Naive B cell (primary cell): ENCODE measurements at places on chromosomes 3 and 15.

DNA sequence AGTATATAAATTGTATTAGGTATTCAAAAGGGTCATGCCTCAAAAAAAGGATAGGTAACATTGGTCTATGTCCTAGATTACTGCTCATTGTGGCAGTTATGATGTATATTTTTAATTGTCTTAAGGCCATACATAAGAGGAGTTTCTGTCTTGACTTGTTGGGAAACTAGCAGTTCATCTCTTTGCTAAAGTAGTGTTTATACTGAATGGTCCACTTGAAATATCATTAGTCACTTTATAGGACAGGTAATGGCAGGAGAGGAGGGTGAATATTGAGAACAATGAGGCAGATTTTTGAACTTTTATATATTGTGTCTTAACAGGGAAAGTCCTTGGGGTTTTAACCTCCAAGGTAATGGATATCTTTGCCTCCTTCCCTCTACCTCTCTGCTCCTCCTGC lies 58.4 kb downstream of the TP63 start:
- H3K4me3 ChIP-seq, result no peak overlapping the region
- H3K27ac ChIP-seq, result no peak overlapping the region
- no peaks in the 10 kb centered on the region for H3K27me3 ChIP-seq
- H3K36me3 ChIP-seq, result no peaks in the 10 kb centered on the region
- no peaks in the 10 kb centered on the region for H3K4me1 ChIP-seq
- no peak for DNase-seq

GRCh38 chr3:75140904-75141615 lies 523.1 kb upstream of the FRG2C start:
- H3K27ac ChIP-seq, result no peak overlapping the region
- H3K27me3 ChIP-seq, result no peaks in the 10 kb centered on the region
- no peak for DNase-seq
- no peaks in the 10 kb centered on the region for H3K36me3 ChIP-seq
- no peak overlapping the region for H3K4me3 ChIP-seq
- H3K4me1 ChIP-seq, result no peaks in the 10 kb centered on the region

DNA sequence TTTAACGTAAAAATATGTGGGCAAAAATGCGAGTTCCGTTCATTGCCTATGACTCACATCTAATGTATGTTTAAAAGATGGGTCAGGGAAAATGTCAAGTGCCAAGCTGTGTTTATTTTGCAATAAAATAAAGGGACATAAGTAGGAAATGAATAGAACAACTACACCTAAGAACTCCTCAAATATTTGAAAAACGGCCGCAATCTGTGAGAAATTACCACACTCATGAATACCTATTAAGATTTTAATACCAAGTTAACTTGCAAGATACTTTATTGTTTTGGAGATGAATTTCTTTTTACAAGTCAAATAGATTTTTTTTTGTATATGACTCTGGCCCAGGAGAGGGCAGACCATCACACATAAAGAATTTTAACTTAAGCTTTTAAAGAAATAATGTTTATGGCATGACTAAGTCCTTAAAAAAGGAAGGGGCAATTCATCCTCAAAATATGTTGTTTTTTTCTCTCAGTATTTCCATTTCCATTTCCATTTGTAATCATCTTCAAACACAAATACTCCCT lies 152.7 kb downstream of the SUCNR1 start:
- H3K27ac ChIP-seq, result no peak overlapping the region
- no peaks in the 10 kb centered on the region for H3K4me1 ChIP-seq
- no peak for DNase-seq
- no peak overlapping the region for H3K4me3 ChIP-seq
- H3K36me3 ChIP-seq, result no peaks in the 10 kb centered on the region

DNA sequence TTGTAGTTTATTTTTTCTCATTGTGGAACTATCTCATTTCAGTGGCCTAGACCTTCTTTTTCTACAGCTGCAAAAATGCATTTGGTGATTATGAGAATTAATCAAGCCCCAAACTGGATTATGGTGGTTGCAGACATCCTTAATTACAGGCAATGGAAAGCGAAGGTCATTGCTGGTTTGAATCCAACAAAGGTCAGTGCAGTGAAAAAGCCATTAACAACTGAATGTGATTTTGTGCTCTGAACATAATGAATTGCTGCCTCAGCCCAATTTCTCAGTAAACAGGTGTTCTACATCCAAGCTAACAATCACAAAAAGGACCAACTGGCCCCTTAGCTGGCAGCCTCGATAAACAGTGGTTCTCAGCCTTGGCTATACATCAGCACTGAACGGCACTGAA lies 260.1 kb upstream of the DPPA4 start:
- DNase-seq, result no peak
- H3K27me3 ChIP-seq, result no peaks in the 10 kb centered on the region
- no peaks in the 10 kb centered on the region for H3K36me3 ChIP-seq
- no peak overlapping the region for H3K27ac ChIP-seq
- no peaks in the 10 kb centered on the region for H3K4me1 ChIP-seq
- H3K4me3 ChIP-seq, result no peak overlapping the region

DNA sequence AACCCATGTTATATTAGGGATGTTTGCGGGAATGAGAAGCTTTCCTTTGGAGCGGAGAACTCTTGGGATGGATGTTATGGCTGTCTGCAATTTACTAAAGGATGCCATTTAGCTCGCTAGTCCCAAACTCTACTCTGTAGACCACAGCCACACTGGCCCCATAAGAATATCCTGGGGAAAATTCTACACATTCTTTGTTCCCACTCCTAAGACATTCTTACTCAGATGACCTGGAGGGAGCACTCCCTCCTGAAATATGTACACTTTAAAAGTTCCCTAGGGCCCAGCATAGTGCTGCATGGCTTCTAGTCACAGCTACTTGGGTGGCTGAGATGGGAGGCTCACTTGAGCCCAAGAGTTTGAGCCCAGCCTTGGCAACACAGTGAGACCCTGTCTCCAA lies 288.7 kb upstream of the RORA start:
- no peak overlapping the region for H3K27ac ChIP-seq
- H3K4me1 ChIP-seq, result no peaks in the 10 kb centered on the region
- no peaks in the 10 kb centered on the region for H3K36me3 ChIP-seq
- DNase-seq, result no peak
- H3K27me3 ChIP-seq, result no peaks in the 10 kb centered on the region
- no peak overlapping the region for H3K4me3 ChIP-seq

DNA sequence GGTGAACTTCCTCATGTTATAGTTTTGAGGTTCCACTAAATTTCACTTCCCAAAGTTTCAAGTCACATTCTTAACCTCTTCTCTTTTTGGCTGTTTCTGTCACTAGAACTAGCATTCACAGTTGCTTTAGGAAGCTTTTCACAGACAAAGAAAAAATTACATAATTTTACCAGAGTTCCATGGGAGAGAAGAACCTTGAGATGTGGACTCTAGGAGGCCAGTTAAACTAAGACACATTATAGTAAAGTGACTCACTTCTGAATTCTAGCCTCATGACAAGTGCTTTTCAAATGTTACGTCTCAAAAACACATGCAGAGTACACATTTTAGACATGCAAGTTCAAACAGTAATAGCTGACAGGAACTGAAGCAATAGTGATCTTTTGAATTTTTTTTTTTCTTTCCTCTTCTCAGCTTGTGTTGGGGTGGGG lies 39.9 kb upstream of the LRTM1 start:
- peaks cover 11% of the 10 kb centered on the region for H3K27me3 ChIP-seq
- no peaks in the 10 kb centered on the region for H3K36me3 ChIP-seq
- no peak overlapping the region for H3K4me3 ChIP-seq
- H3K4me1 ChIP-seq, result no peaks in the 10 kb centered on the region

DNA sequence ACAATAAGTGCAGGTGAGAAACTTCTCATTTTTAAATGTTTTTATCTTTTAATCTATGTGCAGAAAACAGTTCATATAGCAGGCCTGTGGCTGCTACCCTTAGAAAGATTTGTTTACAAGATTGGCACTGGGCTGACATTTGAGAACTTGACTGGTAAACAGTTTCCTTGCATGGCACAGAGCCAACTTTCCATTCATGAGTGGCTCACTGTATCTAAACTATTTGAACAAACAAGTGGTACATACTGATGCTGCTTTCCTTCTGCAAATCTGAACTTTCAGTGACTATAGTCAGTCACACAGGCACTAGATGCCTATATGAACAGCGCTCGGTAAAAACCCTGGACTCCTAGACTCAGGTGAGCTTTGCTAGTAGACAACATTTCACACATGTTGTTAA lies 6.3 kb upstream of the GTPBP8 start:
- no peaks in the 10 kb centered on the region for H3K27me3 ChIP-seq
- no peak for DNase-seq
- no peaks in the 10 kb centered on the region for H3K36me3 ChIP-seq
- peaks cover 22% of the 10 kb centered on the region for H3K4me1 ChIP-seq
- H3K27ac ChIP-seq, result no peak overlapping the region

GRCh38 chr3:23071296-23071695 lies 131.8 kb upstream of the UBE2E2 start:
- peak; percentile 6 for DNase-seq
- peak overlapping the region; percentile 74 for H3K27ac ChIP-seq
- H3K4me1 ChIP-seq, result peaks cover 64% of the 10 kb centered on the region
- no peaks in the 10 kb centered on the region for H3K27me3 ChIP-seq
- H3K4me3 ChIP-seq, result no peak overlapping the region

DNA sequence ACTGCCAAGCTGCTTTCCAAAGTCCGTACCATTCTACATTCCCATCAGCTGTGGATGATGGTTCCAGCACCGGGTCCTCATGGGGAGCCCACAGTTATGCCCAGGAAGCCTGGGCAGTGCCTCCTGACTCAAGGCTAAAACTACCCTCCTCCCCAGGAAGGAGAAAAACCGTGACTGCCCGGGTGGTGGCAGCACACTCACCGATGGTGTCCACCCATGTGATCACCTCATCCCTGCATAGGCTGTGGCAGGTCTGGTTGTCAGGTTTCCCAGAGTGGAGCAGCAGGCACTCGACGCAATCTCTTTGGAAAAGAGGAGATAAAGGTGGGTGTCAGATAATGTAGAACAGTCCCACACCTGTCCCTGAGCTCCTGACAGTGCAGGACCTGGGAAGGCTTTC lies 38.6 kb downstream of the UMPS start:
- no peak overlapping the region for H3K27ac ChIP-seq
- no peaks in the 10 kb centered on the region for H3K4me1 ChIP-seq
- no peak for DNase-seq
- no peak overlapping the region for H3K4me3 ChIP-seq
- H3K36me3 ChIP-seq, result no peaks in the 10 kb centered on the region

- peaks cover 15% of the 10 kb centered on the region for H3K36me3 ChIP-seq
- peaks cover 10% of the 10 kb centered on the region for H3K4me1 ChIP-seq
- H3K27ac ChIP-seq, result no peak overlapping the region
- no peaks in the 10 kb centered on the region for H3K27me3 ChIP-seq
Observed at GRCh38 chr15:75211436-75212199, 9.9 kb downstream of the C15orf39 start.

GRCh38 chr3:9452417-9452816 lies 55.0 kb downstream of the SETD5 start:
- DNase-seq, result no peak
- no peaks in the 10 kb centered on the region for H3K27me3 ChIP-seq
- H3K36me3 ChIP-seq, result peaks cover 21% of the 10 kb centered on the region
- H3K4me1 ChIP-seq, result no peaks in the 10 kb centered on the region
- no peak overlapping the region for H3K4me3 ChIP-seq

GRCh38 chr3:46027736-46028397 lies 584 bp upstream of the XCR1 start:
- DNase-seq, result no peak
- peaks cover 15% of the 10 kb centered on the region for H3K36me3 ChIP-seq
- H3K27ac ChIP-seq, result no peak overlapping the region
- no peaks in the 10 kb centered on the region for H3K27me3 ChIP-seq
- H3K4me1 ChIP-seq, result peaks cover 40% of the 10 kb centered on the region

DNA sequence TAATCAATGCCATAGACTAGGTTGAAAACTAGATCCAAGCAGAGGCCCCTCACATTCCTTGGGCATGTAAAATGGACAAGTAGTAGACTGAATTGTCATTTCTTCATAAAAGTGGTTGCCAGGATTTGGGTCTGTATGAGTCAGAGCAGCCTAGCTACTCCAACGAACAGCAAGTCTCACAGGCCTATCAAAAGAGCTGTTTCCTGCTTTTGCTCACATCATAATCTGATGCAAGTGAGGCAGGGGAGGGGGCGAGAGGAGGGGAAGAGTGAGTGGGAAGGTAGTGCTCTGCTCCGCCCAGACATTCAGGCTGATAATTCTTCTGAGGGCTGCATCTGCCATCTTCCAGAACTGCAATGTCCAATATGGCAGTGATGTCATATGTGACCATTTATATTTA lies 228.9 kb upstream of the PRICKLE2 start:
- H3K27me3 ChIP-seq, result peaks cover 3% of the 10 kb centered on the region
- no peak overlapping the region for H3K4me3 ChIP-seq
- no peak for DNase-seq

DNA sequence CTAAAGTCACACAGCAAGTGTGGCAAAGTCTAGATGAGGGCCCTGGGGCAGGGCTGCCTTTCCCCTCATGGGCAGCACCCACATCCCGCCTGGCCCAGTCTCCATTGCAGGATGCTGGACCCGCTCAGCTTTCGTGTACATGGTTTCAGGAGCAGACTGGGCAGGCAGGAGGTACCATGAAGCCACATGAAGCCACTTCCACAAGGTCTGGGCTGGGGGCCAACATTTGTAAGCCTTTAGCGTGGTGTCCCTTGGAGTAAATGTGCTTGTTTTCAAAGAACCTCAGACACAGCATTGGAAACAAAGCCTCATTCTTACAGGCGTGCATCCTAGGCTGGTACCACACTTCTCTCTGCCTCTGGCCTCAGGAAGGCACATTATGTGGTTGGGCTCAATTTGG lies 34.5 kb downstream of the UMPS start:
- no peaks in the 10 kb centered on the region for H3K36me3 ChIP-seq
- peaks cover 5% of the 10 kb centered on the region for H3K4me1 ChIP-seq
- no peak for DNase-seq
- H3K4me3 ChIP-seq, result no peak overlapping the region
- peaks cover 3% of the 10 kb centered on the region for H3K27me3 ChIP-seq

- H3K4me1 ChIP-seq, result peaks cover 28% of the 10 kb centered on the region
- H3K36me3 ChIP-seq, result peaks cover 16% of the 10 kb centered on the region
- H3K4me3 ChIP-seq, result peak overlapping the region; percentile 92
- DNase-seq, result peak; percentile 38
Observed at GRCh38 chr15:70474471-70475406, 288.6 kb downstream of the UACA start.

- no peak overlapping the region for H3K4me3 ChIP-seq
- no peaks in the 10 kb centered on the region for H3K27me3 ChIP-seq
- DNase-seq, result no peak
- no peaks in the 10 kb centered on the region for H3K4me1 ChIP-seq
- H3K27ac ChIP-seq, result no peak overlapping the region
Observed at GRCh38 chr3:172799246-172799645, 48.7 kb downstream of the ECT2 start.

DNA sequence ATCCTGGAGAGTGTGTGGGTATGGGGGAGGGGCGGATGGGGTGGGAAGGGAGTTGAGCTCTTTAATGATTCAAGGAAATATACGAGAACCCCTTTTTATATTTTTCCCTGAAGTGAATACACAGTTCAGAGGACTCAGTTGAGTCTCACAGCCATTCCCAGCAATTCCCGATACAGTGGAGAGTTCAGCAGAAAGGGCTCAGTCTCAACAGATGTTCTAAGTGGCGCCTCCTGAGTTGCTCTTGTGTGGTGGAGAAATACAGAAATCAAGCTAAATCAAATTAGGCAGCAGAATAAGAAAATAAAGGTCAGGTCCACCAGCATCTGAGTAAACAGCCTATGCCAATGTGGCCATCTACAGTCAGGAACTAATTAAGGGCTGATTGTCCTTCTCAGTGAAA lies 372.1 kb downstream of the NR2F2 start:
- no peaks in the 10 kb centered on the region for H3K4me1 ChIP-seq
- no peak overlapping the region for H3K27ac ChIP-seq
- no peak for DNase-seq
- no peaks in the 10 kb centered on the region for H3K27me3 ChIP-seq
- no peak overlapping the region for H3K4me3 ChIP-seq
- H3K36me3 ChIP-seq, result no peaks in the 10 kb centered on the region
